ENCODE measurements at places on chromosomes 6 and 20.
A peak's percentile ranks its signal among the peaks of the same experiment; 100 is the strongest.

GRCh38 chr20:47606983-47607613 lies 105.4 kb downstream of the NCOA3 start:
- no peak for DNase-seq

GRCh38 chr6:2999618-3000557 lies at the start of gene NQO2:
NQO2 (plus strand) TSS chr6:2999894; CDS start chr6:3006553, 6,659 bp downstream.
- DNase-seq: peak; percentile 91

DNA sequence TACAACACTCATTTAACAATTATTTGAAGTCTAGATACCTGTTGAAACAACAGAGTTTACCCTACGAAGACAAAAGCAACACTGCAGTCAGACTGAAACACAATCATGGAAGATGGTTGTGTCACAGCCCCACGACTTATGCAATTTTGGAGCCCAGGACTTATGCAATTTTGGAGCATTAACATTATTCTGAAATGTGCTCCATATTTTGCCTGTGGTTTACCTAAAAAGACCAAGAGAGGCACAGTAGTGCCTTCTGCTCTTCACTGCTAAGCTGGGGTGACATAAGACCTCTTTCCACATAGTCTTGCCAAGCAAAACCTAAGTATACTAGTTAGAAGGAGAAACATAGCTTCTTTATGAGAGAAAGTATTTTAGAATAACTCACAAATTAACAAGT lies 216.5 kb downstream of the PTPRK start:
- no peak for DNase-seq

GRCh38 chr6:72755752-72756151 lies 133.9 kb downstream of the KCNQ5 start:
- no peak for DNase-seq

DNA sequence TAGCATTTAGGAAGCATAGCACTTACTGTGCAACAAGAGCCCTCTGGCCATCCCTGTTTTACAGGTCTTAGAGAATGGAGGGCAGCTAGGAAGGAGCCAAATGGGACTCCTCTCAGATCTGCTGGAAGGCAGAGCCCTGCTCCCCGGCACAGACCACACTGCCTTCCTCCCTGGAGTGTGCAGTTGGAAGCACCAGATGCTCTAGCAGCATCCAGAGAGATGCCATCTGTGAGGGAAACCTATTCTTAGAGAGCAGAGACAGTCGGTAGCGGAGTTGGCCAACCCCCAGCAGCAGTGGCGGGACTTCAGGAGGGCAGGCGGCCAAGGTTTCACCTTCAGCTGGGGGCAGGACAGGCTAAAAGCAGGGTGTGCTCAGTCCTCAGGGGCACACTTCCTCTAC lies 16.7 kb upstream of the E2F1 start:
- DNase-seq: no peak

DNA sequence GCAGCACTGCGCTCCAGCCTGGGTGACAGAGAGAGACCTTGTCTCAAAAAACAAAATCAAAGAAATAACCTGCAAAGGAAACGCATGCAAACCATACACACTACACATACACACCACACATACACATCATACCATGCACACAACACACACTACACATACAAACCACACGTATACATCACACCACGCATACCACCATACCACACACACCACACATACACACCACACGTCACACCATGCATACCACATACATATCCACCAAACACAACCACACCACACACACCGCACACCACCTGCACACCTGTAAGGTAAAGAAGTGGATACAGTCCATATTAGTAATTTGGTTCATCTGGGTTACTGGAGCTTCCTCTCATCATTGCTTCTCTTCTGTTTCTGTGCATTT lies 32.3 kb upstream of the F13A1 start:
- no peak for DNase-seq

DNA sequence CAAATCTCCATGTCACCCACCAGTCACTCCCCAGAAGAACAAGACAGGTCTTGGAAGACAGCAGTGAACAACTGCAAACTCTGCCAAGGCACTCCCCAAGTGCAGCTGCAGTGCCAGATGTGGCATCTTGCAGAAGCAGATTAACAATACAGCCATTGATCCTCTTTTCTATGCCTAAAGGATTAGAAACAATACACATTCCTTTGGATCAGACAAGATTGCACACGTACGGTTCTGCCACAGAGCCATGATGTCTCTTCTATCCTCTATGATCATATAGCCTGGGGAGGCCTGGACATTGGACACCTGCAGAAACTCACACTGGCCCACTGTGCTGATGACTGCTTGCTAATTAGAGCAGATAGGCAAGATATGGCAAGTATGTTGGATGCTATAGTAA lies 155.9 kb downstream of the MYLK4 start:
- DNase-seq: no peak

Measured in stimulated activated CD4-positive, alpha-beta T cell treated with anti-CD3 and anti-CD28 coated beads, Interleukin-12 subunit alpha, Interleukin-12 subunit beta, amount 100 ng/mL, for 4 hours (primary cell).